ENCODE measurements at places on chromosomes 11 and 22. TPM values are rescaled to one million over a fixed set of nuclear protein-coding genes. Genes with fewer than 3 reads are reported as not detected.

Gene CTSD
- total RNA-seq, result 450 TPM

GRCh38 chr22:47307822-47308221, 545.4 kb downstream of the TBC1D22A start:
- DNase-seq, result no peak

- DNase-seq, result no peak
Measured at GRCh38 chr11:62770778-62771143, 435 bp upstream of the TAF6L start.

Gene SYT7
- 0.69 TPM for total RNA-seq

Gene SLC17A6
- not detected for total RNA-seq

Gene HTATIP2
- 66.4 TPM for total RNA-seq

Gene MS4A3
- not detected for total RNA-seq

DNA sequence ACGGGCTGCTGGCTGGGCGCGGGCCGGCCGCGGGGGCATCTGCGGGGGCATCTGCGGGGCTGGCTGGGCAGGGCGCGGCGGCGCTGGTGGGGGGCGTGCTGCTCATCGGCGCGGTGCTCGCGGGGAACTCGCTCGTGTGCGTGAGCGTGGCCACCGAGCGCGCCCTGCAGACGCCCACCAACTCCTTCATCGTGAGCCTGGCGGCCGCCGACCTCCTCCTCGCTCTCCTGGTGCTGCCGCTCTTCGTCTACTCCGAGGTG, 194 bp downstream of the DRD4 start:
- no peak for DNase-seq

Data from SK-MEL-5 (cell line).